ENCODE measurements at places on chromosomes 11 and 22.

DNA sequence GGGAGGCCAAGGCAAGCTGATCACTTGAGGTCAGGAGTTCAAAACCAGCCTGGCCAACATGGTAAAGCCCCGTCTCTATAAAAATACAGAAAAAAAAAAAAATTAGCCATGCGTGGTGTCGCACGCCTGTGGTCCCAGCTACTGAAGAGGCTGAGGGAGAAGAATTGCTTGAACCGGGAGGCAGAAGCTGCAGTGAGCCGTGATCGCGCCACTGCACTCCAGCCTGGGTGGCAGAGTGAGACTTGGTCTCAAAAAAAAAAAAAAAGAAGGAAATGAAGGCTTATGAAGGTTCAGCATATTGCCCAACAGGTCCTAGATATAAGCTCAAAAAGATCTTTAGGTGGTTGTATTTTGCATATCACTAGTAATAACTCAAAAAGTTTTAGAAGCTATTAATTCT is 10.2 kb downstream of the ATL3 start:
- DNase-seq, result no peak

- no peak for DNase-seq
These were observed 380.2 kb downstream of the TMEM135 start for GRCh38 chr11:87417951-87418350.

- no peak for DNase-seq
These were observed 74.5 kb upstream of the LUZP2 start for GRCh38 chr11:24422376-24422775.

DNA sequence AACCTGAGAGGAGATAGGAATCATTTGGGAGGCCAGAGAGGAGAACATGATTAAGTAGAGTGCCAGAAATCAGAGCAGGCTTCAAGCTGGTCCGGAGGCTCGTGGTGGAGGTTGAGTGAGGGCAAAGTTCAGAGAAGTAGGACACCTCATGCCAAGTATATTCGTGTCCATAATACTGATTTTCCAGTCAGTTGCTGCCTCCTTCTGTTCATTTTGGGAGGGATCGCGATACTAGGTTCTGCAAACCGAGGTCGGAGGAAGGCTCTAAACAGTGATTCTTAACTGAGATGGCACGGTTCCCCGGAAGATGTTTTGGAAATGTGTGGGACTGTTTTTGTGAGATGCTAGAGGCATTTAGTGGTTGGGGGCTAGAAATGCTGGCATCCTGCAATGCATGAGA is 13.6 kb upstream of the CD3E start:
- no peak for DNase-seq

GRCh38 chr11:10087186-10087922 is 206.7 kb downstream of the SBF2 start:
- no peak for DNase-seq

DNA sequence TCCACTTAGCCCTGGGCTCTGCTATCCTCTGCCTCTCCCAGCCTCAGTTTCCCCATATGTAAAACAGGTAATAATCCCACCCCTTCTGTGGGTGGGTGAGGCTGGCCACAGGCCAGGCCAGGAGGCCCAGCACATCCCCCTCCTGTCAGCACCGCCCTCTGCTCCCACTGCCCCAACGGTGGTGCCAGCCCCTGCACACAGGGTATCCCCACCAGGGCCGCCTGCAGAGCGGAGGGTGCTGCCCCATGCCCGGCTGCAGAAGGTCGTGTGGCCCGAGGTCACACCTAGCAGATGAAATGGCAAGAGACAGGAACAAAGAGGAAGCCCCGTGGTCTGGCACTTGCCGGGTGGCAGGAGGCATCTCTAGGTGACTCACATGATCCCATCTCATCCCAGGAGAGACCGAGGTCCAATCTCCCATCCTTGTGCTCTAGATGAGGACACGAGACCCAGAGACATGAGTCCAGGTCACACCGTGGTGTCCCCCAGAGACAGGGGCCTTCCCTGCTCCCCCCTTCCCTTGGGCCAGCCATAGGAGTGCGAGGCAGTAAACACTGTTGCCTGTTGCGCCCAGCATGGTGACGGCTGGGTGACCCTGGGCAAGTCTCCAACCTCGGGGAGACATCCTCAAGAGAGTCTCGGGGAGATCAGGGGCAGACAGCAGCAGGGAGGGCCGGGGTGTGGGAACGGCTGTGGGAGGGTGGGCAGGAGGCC is 27.2 kb upstream of the PPARA start:
- DNase-seq, result no peak

DNA sequence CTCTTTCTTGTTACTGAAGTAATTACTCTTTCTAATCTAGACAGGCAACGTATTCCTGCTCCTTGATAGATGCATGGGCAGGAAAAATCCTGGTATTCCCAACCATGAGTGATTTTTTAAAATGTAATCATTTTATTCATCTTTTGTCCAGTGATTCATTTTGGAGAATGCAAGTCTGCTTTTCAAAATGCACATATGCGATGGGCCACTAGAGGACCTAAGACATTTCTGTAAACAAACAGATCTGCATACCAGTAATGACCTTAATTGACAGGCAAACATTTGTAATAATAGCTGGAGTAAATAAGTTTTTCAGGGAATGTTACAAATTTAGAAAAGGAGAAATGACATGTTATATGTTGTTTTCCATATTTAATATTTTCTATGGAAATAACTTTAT is 1167.6 kb downstream of the JRKL start:
- DNase-seq, result no peak

DNA sequence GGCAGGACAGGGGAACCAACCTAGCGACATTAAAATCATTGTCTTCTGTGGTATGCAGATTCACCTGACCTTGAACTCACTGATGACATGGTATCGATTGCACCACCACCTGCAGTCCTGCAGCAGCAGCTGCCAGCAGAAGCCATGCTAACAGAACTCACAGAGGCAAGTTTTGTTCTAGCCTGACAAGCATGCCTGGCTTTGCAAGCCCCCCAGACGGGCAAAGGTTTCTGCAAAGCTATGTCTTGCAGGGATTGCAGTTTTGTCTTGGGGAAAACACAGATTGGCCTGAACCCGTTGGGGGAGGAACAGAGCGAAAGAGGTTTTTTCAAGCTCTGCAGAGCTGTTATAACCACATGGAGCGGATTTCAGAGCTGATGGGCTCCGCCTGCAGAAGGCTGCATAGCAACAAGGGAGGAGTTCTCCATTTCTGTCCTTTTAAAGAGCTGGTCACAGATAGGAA is 221.0 kb downstream of the HIPK3 start:
- peak; percentile 27 for DNase-seq

DNA sequence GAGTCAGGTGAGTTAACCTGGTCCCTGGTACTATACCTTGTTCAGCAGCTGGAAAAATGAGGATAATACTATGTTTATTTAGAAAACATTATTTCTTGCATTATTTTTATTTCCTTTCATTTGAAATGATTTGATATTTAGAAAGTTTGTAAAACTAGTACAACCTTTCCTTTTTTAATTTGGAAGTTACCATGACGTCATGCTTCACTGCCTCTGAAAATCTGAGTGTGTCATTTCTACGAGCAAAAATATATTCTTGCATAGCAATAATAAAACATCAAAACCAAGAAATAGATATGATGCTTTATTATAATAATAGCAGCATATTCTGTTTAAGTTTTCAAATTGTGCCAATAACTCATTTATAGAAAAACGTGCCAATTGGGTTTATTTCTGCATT is 1445.0 kb upstream of the RAG2 start:
- no peak for DNase-seq

GRCh38 chr11:64593156-64594105 is 2.4 kb downstream of the SLC22A12 start:
- no peak for DNase-seq

- DNase-seq, result no peak
These were observed 110.4 kb upstream of the OR4B1 start for GRCh38 chr11:48106166-48106565.

- DNase-seq, result no peak
These were observed 9.3 kb downstream of the MIF start for GRCh38 chr22:23903328-23903971.

DNA sequence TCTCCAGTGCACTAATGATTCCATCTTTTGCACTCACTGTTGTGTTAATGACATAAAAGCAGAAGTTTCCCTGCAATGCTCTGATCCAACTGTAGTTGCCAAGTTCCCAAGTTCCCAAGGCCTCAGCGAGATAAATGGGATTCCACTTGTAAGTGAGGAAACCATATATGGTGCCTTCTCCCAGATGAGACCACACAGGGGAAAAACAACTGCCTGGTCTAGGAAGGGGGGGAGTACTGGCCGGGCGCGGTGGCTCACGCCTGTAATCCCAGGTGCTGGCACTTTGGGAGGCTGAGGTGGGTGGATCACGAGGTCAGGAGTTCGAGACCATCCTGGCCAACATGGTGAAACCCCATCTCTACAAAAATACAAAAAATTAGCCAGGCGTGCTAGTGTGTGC is 23.3 kb upstream of the RELA start:
- DNase-seq, result no peak

DNA sequence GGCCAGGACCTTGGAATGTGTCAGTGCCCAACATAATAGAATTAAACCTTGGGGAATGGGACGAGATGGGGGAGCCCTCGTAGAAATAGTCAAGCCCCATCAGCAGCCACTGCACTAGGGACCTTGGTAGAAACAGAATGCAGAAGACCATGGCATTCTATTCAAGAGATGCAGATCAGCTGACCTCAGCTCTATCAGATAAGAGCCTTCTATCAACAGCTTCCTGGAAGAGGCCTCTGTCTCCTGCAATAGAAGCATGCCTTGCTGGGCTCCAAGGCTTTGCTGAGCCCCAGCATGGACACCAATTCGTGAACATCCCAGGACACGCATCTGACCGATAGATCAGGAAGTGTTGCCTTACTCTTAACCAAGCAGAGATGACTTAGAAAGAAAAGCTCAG is 27.5 kb upstream of the FLI1 start:
- DNase-seq, result no peak

GRCh38 chr11:76831686-76832310 is 28.9 kb upstream of the ACER3 start:
- DNase-seq, result no peak

- no peak for DNase-seq
These were observed 123.9 kb upstream of the OPCML start for GRCh38 chr11:133656082-133656635.

GRCh38 chr11:91133361-91133760 is 910.5 kb upstream of the CHORDC1 start:
- no peak for DNase-seq

DNA sequence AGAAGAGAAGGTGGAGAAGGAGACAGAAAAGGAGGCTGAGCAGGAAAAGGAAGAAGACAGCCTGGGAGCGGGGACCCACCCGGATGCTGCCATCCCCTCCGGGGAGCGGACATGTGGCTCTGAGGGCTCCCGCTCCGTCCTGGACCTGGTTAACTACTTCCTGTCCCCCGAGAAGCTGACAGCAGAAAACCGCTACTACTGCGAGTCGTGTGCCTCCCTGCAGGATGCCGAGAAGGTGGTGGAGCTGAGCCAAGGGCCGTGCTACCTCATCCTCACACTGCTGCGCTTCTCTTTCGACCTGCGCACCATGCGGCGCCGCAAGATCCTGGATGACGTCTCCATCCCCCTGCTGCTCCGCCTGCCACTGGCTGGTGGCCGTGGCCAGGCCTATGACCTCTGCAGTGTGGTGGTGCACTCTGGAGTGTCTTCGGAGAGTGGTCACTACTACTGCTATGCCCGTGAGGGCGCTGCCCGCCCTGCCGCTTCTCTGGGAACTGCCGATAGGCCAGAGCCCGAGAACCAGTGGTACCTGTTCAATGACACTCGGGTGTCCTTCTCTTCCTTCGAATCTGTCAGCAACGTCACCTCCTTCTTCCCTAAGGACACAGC is 21.4 kb downstream of the USP35 start:
- DNase-seq, result no peak

DNA sequence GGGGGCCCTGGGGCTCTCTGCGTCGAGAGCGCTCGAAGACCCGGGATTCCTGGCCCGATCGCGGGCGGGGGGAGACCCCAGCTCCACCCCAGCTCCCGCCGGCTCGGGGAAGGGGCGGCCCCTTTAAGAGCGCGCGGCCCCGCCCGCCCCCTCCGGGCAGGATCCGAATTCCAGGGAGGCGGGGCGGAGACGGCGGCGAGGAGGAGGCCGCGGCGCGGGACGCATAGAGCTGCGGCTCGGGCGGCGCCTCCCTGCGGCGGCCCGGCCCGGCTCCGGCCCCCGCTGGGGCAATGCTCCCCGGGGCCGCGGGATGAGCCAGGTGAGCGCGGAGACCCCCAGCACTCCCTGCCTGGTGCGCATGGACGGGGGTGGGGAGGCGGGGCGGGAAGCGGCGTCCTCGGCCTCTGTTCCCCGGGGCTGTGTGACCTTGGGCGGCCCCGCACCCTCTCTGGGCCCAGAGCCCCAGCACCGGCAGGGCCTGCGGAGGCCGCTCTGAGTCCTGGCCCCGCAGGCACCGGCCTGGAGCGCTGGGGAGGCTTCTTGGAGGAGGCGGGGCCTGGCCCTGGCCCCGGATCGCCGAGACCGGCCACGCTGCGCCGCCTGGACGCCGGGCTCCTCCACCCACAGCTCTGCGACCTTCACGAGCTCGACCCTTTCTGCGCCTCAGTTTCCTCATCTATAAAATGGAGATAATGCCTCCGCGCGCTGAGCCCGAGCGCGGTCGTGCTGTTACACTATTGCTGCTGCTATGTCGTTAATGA is 565 bp downstream of the GAS2L1 start:
- peak; percentile 92 for DNase-seq

- no peak for DNase-seq
These were observed 1.4 kb downstream of the SEPTIN3 start for GRCh38 chr22:41970601-41971000.

DNA sequence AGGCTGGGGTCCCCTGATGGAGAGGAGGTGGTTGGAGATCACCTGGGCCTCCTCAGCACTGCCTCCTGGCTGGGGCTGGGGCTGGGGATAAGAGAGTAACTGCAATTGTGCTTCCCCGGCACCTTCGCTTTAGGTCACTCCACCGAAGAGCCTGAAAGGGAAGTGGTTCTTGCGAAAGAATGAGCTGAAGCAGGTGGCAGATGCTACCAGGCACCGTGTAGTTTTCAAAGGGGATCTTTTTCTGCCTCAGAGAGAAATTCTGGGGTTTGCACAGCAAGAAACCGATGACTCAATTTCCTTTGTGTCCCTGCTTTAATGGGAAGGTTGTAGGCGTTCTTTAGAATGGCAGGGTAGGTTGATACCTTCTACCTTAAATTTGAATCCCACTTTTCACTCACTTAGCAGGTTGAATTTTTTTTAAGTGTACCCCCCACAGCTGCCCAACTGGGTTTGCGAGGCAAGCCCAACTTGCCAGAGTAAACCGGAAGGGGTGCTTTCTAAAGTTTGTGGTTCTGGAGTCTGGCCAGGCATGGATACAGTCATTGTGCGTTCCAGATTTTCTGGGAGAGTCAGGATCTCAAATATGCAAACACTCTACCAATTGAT is 5.3 kb downstream of the CD44 start:
- DNase-seq, result peak; percentile 71

DNA sequence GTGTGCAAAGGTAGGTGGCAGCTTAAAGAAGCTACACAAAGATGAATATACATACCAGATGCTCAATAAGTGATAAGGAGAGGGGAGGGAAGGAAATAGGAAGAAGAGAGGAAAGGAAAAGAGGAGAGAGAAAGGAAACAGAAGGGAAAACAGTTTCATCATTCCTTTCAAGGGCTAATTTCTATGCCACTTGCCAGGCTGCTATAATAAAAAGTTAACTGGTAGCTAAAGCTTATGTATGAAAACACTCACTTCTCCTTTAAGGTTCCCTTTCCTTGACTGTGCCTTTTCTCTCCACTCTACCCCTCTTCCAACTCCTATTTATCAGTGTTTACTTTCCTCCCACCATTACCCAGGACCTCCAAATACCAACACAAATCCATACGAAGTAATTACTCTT is 347.9 kb downstream of the DLG2 start:
- no peak for DNase-seq

- no peak for DNase-seq
These were observed 473.7 kb downstream of the JRKL start for GRCh38 chr11:96863520-96863919.

- DNase-seq, result no peak
These were observed 116.2 kb downstream of the KIAA1671 start for GRCh38 chr22:25068707-25069106.
